Glomerular endothelial cell (primary cell): ENCODE measurements at places on chromosomes 7 and 10.

GRCh38 chr10:113604572-113604971, 51.7 kb downstream of the HABP2 start:
- DNase-seq: no peak

DNA sequence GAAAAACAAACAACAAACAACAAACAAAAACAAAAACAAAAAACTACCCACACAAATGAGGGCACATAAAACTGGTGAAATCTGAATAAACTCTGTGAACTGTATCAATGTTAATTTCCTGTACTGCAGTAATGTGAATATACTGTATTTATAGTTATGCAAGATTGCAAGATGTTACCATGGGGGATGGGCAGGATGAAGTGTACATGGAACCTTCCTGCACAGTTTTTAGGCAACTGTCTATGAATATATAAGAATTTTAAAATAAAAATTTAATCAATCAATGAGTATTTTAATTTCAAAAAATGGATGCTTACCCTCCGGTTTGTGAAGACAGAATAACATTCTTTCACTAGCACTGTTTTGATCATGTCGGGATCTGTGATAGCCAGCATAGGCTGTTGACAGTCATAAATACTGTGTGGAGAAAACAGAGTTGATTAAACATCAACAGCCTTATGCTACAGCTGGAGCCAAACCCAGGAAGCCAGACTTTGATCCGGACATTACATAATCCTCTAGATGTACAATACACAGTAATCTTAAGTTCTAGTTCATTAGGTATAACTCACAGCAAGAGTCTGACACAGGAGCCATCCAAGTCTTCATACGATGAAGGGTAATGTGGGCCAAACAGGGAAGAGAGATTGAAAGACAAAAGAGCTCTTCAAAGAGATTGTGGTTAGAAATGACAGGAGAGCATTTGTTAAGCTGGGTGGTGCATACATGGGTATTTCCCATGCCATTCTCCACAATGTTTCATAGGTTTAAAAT, 14.8 kb downstream of the CYP3A7 start:
- DNase-seq: no peak

GRCh38 chr10:98258683-98259454, 9.1 kb downstream of the LOXL4 start:
- DNase-seq: no peak

DNA sequence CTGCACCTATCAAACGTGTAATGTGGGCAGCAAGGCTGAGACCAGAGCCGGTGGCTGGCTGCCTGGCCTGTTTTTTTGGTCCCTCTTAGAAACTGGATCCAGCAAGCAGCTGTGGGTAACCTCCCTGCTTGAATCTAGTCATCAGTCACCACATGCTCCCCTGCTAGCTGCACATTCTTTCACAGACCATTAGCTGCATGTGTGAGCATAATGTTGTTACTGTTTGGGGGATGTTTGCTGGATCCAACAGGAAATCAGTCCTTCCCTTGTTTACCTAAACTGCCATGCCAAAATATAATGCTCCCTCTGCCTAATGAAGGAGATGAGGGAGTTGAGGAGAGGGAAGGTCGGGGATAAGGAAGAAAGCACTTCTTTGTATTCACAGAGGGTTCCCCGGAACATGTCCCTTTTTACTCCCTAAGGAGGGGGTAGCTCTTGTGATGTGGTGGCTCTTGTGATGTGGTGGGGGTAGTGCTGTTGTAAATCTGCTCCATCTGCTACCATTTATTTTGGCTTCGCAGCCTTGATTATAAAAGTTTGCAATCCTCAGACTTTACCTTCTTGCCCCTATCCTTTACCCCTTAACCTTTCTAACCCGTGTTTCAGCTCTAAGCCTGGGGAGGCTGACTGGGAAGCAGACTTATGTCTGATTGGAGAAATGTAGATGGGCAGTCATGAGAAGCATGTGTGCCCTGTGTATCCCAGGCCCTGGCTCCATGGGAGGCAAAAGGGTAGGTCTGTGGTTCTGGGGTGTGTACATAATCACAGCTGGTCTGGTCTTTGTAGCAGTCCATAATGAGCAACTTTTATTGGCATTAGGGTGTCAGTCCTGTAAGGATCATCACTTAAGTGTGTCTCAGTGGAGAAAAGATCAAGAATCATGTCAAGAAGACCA, 20.8 kb downstream of the LOXL4 start:
- DNase-seq: no peak

- no peak for DNase-seq
These were observed 150.4 kb downstream of the PDE1C start for GRCh38 chr7:31919678-31920369.

DNA sequence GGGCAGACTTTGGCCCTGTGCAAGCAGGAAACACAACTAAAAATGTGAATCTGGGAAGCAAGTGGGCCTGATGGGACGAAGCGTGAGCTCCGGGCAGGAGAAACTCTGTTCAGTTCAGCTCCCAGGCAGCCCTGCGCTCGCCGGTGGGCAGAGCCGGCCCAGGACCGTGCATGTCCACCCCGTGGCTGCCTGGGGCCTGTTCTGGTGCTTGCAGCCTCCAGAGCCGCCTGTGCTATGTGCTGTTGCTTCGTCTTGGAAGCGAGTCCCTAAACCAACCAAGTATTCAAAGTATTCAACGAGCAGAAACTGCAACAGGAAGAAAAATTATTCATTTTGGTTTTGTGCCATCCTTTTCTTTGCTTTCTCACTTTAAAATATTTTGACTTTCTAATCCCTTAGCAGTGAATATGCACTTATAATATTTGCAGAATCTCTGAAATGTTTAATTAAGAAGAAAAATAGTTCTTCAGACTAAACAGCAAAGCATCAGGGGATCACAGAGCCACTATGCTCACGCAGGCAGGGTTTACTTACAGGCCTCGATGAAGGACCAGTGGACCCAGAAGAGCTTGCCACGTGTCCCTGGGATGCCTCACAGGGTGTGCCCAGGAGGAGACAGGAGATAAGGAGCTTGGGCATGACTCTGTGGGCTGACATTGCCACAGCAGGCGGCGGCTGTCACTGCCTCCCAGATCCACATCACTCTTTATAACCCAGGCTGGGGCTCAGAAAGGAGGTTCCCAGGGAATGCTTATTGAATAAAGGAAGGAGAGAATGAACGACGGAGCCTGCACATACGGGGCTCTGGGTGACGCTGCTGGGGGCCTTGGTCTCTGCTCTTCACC, 45.6 kb downstream of the VIPR2 start:
- no peak for DNase-seq

- DNase-seq: no peak
These were observed 96.2 kb upstream of the INSIG1 start for GRCh38 chr7:155201325-155202087.

- DNase-seq: peak; percentile 54
These were observed at the start of gene GPR158 for GRCh38 chr10:25174461-25175230. TSS of gene GPR158 (plus strand) at chr10:25175001. CDS start at chr10:25175421, 420 bp downstream.
